ENCODE measurements at places on chromosomes 6 and 20. TPM values are rescaled to one million over a fixed set of nuclear protein-coding genes. Genes with fewer than 3 reads are reported as not detected.

The MYB gene
- 0.16 TPM for total RNA-seq

The SLC2A4RG gene
- 30.1 TPM for total RNA-seq

- DNase-seq = no peak
Measured at GRCh38 chr20:41571006-41571405, 47.2 kb downstream of the CHD6 start.

- no peak for DNase-seq
Measured at GRCh38 chr20:50540620-50541605, 30.7 kb downstream of the PTPN1 start.

GRCh38 chr6:151757506-151757955 lies 50.0 kb upstream of the ESR1 start:
- DNase-seq = no peak

The KCNK16 gene
- not detected for total RNA-seq

The EMILIN3 gene
- total RNA-seq = 4.9 TPM

The TSPO2 gene
- total RNA-seq = not detected

GRCh38 chr6:68635706-68636513 lies 828 bp downstream of the ADGRB3 start:
- DNase-seq = no peak

The KCNK5 gene
- 2.0 TPM for total RNA-seq

The OTOR gene
- not detected for total RNA-seq

The BRPF3 gene
- 17.5 TPM for total RNA-seq

GRCh38 chr6:22206106-22206505 lies 90.7 kb downstream of the PRL start:
- DNase-seq = no peak

DNA sequence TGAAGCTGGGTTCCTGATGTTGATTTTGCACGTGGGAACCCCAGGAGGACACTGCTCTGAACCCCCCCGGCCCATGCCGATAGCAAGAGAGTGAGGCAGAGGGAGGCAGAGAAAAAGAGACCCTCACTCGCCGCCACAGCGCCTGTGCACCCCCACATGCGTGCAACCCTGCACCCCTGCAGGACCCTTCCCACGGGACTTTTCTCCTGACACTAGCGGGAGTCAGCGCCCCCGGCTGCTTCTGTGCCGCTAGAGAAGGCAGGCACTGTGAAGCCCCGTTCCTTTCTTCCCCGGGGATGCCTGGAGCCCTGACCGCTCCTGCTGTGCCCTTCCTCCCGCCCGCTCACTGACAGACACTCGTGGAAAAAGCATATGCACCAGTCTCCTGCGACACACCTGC lies 67.4 kb downstream of the GMPR start:
- no peak for DNase-seq

DNA sequence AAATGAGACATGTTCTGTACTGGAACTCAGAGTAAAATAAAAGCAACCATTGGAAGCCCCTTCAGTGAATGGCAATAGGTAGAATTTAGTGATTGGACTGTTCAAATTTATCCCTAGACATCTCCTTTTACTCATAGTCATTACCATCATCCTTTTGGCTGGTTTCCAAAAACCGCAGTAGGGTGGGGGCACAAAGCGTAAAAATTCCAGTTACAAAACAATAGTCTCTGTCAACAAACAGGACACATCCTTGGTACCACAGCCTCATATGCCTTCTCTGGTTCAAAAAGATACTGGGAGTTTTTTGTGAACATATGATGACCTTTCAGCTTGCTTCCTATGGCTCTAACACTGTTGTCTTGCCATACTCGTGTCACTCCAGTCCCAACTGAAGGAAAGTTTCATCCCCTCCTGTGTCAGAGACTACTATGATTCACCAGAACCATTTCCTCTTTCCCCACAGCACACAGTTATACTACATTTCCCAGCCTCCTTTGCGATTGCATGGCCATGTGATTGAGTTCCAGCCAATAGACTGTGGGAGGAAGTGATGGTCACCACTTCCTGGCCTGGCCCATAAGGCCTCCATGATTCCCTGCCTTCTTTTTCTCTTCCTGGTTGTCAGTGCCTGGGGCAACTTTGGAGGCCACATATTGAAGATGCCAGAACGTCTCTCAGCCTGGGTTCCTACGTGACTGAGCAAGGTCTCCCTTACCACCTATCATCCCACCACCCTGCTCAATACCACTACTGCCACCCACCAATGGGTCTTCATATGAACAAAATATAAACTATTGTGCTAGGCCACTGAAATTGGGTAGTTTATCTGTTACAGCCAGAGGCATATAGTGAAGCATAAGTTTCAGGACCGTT lies 162.4 kb downstream of the ID4 start:
- DNase-seq = no peak

GRCh38 chr20:59376998-59377397 lies 76.6 kb downstream of the EDN3 start:
- no peak for DNase-seq

The FGD2 gene
- total RNA-seq = 4.9 TPM

DNA sequence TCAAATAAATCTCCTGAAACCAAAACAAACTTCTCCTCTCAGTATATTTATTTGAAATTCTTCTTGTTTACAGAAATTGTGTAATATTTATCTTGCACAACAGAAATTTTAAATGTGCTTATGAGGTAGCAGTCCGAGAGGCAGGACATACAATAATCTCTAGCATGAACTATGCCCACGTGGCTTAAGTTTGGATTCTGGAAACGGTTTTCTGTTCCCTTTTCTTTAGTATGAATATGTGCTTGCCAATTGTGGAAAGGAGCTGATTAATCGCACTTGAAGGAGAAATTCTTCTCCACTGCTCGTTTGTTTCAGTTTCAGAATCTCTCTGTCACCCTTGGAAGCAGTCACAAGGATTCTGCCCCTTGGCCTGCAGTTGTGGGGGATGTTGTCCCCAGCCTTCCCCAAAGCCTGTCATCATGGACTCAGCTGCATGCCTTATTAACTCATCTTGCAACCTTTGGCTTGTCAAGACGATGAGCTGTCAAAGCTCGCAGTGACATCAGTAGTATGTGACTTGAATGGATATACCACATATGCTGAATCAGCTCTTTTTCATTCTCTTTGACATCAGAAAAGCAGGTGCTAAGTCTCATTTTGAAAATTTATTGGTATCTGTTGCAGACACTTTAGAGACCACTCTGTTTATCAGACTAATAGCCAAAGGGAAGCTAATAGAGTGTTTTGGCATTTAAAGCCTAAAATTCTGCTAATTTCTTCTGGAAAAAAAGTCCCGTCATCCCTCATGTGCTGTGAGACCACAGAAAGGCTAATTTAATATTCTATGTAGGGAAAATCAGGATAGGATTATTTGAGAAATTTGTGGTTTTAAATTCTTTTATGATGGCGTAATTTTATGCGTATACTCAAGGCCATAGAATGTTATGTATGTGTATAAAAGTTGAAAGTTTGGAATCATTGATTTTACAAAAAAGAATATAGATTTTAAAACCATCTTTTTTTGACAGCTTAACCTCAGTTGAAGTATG lies 186.8 kb downstream of the ARID1B start:
- DNase-seq = no peak

DNA sequence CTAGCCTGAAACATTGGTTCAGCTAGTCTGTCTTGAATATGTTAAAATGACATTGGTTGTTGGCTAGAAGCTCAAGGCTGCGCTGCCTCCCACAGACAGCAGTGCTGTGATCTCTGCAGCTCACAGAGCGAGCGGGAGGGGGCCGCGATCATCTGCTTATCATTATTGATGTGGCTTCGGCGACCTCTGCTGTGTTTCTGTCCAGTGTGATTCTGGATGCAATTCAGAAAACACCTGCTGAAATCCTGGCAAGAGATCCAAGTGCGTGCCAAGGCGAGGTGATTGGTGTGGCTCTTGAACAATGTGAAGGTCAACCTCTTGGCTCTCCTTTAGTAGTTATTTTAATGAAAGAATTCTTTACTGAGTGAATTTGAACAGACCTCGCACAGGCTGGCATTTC lies 142.3 kb upstream of the SASH1 start:
- DNase-seq = no peak

DNA sequence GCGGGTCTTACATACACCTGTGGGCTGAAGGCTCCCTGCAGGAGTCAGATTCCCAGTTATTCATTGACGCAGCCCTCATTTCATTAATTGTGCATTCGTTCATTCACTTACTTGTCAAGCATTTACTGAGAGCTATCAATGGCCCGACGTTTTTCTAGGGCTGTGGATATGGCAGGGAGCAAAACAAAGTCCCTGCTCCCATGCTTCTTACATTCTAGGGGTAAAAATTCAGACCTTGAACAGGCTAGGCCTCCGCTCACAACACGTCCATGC lies 369 bp upstream of the NSFL1C start:
- DNase-seq = no peak

- DNase-seq = no peak
Measured at GRCh38 chr20:1858871-1859270, 36.3 kb upstream of the SIRPA start.

DNA sequence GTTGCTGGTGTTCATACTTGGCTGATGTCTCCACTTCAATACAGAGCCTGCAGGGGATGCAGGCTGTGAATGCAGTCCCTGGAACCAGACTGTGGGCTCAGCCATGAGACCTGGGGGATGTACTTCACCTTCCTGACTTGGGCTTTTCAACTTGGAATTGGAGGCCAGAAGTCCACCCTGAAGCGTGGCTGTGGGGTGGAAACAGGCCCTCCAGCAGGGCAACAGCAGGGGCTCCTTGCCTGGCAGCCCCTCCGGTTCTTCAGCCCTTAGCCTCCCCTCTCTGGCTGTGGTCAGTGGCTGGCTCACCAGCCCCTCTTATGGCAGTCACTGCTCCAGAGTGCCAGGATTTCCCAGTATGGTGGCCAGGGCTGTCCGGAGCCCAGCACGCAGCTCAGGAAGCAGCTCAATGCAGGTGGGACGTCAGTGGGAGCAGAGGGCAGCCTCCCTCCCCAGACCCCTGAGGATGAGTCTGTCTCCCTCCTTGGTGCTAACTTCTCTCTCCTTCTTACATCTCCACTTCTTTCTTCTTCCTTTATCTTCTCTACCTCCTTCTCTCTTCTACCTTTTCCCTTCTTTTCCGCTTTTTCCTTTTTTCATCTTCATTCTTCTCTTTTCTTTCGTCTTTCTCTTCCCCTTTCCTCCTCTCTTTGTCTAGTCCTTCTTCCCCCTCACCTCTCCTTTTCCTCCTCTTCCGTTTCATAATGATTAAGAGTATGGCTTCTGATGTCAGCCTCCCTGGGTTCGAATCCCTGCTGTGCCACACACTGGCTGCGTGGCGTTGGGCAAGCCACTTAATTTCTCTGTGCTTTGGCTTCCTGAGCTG lies 45.3 kb downstream of the SLC52A3 start:
- DNase-seq = no peak

DNA sequence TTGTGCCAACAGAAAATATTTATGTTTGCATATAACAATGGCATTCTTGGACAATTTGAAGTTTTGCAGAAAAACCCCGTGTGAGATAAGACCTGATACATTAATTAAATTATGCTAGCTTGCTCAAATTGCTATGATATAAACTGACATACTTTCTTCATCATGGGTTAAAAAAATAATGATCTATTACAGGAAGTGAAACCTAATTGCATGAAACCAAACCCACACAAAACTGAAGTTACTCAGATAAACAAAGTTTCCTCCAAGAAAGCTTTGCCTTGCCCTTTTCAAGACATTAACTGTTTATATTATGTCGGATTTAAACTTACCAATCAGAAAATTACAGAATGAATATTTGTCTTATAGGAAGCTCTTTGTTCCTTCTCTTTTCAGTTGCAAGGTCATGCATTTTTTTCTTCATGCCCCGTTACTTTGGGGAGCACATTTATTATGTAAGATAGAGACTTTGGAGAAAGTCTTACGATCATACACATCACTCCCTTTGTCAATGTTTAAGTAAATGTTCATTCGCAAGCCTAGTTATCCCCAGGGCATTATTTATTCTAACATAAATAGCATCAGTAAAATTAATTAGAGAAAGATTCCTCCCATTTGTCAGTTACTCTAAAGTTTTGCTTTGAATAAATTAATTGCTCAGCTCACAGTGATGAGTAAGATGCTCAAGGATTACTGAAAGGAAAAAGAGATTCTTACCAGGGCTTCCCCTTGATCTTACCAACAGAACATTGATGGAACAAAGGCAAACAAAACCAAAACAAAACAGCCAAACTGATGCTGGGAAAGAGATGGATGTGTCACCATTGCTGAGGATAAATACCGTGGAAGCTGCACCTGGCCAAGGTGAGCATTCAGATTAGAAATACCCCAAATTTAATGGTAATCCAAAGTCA lies 14.8 kb upstream of the TMEM244 start:
- DNase-seq = no peak

The TRIM40 gene
- total RNA-seq = not detected

The JPH2 gene
- 168 TPM for total RNA-seq

DNA sequence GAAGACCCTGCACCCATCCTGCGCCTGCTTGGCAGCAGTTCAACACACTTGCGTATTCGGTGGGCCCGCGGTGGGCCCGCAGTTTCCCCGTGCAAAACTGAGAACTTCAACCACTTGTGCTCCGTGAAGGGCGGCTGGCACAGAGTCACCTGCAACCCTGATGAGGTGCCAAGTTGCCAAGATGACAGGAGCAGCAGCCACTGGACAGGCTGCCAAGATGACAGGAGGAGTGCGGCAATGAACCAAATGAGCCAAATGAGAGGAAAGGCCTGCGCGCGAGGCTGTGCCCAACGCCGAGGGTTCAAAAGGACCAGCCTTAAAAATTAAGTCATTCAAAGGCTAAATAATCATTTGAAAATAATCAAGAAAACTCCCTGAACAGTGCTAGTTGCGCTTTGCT lies 20.1 kb downstream of the DIDO1 start:
- no peak for DNase-seq
